ENCODE measurements at places on chromosomes 3 and 15.

DNA sequence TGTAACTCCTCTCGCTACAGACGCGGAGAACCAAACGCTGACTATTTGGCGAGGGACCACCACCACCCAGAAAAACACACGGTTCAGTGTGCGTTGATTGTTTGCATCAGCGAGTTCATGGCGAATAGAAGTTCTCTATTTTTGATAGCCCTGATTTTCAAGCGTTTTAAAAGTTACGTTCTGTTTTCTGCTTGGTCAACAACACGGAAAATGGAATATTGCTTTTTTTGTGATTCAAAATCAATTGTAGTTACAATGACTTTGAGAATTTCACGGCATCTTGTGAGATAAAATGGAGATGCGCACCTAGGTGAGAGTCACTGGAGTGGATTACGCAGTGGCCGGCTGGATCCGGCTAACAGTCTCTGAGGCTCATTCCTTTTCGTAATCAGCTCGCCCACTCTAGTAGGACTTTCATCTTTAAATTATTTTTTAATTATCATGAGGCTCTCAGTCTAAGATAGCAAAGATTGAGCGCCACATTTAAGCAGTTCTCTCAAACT lies 54.8 kb downstream of the CCDC54 start:
- no peak for DNase-seq

DNA sequence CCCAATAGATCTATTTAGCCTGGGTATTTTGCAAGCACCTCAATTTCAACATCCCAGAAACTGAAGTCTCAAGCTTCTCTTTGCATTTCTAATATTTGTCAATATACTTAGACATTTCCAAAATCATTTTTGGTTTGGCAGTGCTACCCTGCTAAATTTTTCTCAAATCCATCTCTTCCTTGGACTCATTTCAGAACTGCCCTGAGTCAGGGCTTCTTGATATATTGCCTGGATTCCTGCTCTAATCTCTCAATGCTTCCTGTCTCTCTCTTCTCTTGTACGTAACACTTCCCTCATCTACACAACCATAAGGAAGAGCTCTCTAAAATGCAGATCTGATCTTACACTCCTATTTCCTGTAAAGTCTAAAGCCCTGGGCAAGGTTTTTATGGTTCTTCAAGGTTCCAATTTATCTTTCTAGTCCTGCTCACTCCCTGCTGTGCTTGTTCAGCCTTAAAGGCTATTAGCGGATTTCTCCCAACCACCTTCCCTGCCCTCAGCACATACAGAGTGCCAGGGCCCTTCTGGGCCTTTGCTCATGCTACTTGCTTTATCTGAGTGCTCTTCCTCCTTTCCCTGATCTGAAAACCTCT lies 53.0 kb upstream of the MME start:
- no peak for DNase-seq

- no peak for DNase-seq
Observed at GRCh38 chr15:60392601-60392985, 5.2 kb downstream of the ANXA2 start.

GRCh38 chr3:151016478-151016795 lies 43.9 kb upstream of the CLRN1 start:
- DNase-seq: no peak
